Hematopoietic multipotent progenitor cell (in vitro differentiated cells): ENCODE measurements at places on chromosomes 13 and 19.

DNA sequence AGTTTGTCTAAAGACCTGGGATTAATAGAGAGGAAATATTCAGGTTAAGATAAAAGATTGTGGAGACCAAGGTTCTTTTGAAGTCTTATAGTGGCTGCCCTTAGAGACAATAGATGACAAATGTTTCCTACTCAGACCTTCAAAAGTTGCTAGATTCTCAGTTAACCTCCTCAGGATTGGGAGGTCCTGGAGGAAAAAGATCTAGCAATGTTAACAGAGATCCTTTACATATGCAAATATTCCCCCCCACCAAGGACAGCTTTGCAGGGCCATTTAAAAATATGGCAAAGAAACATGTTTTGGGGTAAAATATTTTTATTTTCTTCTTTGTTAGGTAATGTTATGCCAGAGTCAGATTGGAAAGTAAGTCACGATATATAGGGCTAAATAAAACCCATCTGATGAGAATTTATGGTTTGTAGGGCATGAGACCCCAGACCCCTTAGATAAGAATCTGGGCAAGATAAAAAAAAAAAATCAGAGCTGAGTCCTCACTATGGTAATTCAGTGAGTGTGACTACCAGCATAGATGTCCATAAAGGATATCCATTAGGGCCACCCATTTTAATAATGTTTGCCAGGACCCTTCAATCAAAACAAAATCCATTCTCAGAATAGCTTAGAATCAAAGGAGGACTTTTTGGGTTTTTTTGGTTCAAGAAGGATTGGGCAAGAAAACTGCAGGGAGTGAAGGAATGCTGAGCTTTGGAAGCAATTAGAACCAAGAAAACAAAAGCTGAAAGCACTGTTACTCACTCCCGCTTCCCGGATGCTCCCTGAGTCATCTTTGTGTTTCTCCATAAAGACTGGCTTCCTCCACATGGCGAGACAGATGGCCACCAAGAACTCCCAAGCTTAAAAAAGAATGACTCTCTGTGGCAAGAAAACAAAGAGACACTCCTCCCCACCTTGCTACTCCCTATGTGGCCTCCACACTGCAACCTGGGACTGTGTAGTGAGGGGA lies 28.2 kb downstream of the VSTM1 start:
- DNase-seq = no peak

GRCh38 chr19:913080-913748 lies at the start of gene R3HDM4:
Gene R3HDM4, minus strand, starts transcription at chr19:913219. Its CDS starts 62 bp downstream, at chr19:913157.
- DNase-seq = peak; percentile 75

DNA sequence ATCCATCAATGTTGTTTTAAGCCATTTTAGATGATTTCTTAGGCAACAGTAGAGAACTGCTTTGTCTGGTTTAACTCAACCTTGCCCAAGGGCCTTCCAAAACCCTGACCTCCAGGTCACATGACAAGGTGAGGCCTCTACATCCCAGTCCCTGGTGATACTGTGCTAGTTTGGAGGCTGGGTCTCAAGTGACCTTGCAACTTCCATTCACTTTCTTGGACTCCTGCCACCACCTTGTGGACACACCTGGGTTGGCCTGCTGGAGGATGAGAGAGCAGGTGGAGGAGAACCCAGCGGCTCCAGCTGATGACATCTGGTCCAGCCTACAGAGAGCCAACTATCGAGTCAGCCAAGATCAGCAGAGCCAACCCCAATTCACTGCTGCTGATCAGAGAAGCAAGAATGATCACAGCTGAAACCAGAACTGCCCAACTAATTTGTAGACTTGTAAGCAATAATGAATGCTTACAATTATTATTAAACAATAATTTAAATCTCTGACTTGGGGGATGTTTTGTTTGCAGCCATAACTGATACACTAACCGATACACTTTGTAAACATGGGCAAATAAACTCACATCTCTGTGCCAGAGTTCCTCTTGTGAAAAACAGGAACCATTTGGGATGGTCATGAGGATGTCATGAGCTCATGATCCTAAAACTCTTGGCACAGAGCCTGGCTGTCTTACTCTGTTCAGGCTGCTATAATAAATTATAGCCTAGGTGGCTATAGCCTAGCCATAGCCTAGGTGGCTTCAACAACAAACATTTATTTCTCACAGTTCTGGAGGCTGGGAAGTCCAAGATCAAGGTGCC lies 11.5 kb downstream of the FAM187B start:
- no peak for DNase-seq

DNA sequence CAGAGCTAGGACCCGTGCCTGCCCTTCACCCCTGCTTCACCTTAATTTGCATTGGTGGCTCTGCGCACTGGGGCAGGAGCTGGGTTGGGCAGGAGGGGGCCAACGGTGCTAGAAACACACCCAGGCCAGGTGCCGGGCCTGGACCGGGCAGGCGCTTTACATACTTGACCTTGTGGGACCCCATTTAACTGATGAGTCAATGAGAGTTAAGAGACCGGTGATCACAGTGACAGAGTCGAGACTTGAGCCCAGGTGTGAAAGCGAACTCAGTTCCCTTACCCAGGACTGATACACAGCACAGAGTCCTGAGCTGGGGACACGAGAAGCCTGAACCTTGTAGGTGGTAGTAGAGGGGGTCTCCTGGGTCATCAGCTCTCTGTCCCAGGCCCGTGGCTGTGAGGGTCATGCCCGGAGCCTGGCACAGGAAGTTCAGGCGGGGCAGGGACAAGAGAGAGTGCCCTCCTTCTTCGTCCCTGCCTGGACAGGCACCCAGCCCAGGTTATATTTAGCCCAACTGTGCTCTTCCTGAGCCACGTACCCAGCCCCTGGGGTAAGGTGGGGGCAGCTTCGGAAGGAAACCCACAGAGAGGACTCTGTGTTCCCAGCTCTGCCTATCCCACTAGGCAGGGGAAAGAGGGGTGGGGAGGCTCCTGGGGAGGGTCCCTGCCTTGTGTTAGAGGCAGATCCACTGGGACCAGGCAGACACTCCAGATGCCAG lies 1.9 kb downstream of the PRX start:
- DNase-seq = no peak

DNA sequence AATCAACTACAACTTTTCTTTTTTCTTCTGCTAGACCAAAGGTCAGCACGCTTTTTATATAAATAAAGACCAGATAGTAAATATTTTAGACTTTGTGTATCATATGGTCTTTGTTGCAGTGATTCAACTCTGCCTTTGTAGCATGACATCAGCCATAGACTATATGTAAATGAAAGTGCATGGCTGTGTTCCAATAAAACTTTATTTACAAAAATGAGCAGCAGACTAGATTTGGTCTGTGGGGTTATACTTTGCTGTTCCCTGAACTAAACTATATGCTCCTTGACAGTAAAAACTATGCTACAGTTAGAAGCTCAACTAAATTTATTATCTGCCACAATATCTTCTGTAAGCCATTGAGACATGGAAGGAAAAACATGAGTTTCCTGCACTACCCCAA lies 100.0 kb downstream of the RNASEH2B start:
- no peak for DNase-seq

DNA sequence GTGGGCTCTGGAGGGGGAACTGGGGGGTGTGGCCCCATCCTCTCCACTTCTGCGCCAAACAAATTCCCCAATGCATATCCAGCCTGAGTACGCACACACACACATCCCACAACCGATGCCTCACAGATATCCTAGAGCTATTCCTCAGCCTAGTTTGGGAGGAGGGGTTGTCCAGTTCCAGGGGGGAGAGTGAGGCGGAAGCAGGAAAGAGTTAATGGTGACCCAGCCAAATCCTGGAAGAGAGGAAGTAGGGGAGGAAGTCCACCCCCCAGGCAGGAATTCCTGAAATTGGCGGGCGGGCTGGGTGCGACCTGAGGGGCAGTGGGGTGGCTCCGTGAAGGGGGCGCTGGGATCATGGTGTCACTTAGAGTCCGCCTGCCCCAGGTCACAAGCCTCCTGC lies 897 bp downstream of the GPR4 start:
- DNase-seq = no peak

DNA sequence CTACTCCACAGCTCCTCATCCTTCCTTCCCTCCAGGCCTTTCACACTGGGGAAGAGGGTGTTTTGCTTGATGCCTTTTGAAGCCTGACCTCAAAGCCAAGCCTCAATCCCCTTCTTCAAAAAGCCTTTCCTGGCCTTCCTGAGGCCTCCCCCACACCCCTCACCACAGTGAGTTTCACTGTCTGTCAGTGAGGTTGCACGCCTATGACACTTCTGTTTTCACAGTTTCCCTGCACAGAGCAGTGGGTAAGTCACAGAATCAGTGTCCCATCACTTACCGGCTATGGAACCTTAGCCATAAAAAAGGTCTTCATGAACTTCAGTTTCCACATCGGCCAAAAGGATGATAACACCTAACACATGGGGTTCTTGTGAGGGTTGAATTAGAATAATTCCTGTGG lies 371.4 kb downstream of the UQCRFS1 start:
- DNase-seq = no peak

- no peak for DNase-seq
These were observed 24.4 kb downstream of the IL17D start for GRCh38 chr13:20727856-20728255.

- DNase-seq = no peak
These were observed 96.3 kb downstream of the GPR12 start for GRCh38 chr13:26664286-26664685.

DNA sequence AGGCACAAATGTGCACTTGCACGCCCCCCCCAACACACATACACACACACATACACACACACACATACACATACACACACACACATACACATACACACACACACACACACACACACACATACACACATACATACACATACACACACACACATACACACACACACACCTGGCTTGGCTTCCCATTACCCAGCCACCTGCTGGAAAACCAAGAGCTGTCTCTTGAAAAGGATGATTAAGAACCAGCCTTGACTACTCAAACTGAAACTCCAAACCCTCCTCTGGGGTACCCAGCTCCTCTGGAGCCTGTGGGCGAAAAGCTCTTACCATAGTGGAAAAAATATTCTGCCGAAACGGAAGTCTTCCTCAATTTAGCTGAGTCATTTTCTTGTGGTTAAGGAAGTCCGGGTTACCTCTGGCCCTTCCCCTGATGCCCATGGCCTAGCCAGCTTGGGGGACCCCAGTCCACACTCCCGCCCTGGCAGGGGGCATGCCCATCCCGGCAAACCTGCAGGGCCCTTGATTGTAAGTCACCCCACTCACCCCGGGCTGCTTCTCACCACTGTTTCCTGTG lies 21.9 kb downstream of the CEBPA start:
- DNase-seq = peak; percentile 38

DNA sequence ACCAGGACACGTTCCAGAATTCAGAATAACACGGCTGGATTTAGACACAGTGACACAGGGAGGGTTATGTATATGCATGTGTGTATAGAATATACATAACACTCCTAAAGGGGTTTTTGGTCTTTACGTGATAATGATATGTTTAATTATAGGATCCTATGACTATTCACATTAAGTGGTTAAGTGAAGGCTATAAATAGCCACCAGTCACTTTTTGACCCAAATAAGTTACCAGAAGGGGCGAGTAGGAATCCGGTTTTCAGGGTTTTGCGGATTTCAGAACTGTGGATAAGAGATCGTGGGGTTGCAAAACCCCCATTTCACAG lies 6.9 kb downstream of the ANGPTL6 start:
- no peak for DNase-seq

DNA sequence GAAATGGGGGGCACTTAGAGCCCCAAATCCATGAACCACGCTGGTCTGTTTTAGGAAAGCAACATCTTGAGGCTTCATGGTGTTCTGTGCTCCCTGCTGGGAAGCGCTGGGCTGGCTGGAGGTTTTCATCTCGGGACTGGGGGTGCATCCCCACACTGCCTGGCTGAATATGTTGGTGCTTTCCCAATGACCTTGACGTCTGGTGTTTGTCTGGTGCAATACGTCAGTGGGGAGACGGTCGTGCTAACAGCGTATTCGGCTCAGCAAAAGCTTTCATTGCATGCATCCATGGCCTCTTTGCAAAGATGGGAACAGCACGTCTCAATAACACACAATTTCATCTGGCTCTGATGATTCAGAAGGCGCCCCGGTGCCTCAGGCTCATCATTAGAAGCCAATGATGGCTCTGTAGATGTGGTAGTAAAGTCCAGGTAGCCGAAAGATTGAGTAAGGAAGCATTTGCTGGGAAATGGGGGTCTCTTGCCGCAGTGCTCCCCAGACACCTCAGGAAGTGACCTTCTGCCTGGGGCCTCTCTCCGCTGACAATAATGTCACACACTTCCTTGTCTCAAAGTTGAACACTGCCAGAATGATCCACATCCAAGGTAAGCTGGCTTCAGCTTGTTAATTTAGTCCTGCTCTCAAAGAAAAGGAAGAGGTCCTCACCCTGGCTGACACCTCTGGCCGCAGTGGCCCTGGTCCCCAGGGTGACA lies 97.7 kb downstream of the ING1 start:
- DNase-seq = no peak

GRCh38 chr13:30905932-30906383 lies at the start of gene MEDAG:
Gene MEDAG, plus strand, starts transcription at chr13:30906271. Its CDS starts 245 bp downstream, at chr13:30906516.
- no peak for DNase-seq

DNA sequence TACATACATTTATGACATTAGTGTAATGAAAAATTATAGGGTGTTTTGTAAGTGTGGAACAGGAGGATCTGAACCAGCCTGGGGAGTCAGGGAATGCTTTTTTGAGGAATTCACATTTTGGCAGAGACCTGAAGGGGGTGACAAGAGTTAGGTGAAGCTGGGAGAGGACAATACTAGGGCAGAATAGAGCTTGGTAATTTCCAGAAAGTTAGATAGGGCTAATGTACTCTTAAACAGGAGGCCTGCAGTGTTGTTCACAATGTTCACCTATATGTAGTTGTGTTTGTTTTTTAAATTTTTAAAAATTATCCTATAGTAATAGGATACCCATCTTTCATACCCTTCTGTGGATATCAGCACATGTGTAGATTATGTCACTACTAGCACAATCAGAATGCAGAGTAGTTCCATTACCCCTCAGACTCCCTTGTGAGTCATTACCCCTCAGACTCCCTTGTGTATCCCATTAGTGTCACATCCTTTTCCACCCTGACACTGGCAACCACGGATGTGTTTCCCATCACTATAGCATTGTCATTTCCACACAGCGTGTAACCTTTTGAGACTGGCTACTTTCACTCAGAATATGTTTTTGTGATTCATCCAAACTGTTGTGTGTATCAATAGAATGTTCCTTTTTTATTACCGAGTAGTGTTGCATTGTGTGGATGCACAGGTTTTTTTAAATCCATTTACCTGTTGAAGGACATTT lies 43.1 kb downstream of the PCCA start:
- no peak for DNase-seq

- no peak for DNase-seq
These were observed 72.5 kb downstream of the FREM2 start for GRCh38 chr13:38759390-38759789.
